Right lobe of liver (tissue), 6 donors: ENCODE measurements at places on chromosomes 1 and 21. TPM values are rescaled to one million over a fixed set of nuclear protein-coding genes. Genes with fewer than 3 reads are reported as not detected.

DENND2C gene
- total RNA-seq = 4.8 TPM

DNA sequence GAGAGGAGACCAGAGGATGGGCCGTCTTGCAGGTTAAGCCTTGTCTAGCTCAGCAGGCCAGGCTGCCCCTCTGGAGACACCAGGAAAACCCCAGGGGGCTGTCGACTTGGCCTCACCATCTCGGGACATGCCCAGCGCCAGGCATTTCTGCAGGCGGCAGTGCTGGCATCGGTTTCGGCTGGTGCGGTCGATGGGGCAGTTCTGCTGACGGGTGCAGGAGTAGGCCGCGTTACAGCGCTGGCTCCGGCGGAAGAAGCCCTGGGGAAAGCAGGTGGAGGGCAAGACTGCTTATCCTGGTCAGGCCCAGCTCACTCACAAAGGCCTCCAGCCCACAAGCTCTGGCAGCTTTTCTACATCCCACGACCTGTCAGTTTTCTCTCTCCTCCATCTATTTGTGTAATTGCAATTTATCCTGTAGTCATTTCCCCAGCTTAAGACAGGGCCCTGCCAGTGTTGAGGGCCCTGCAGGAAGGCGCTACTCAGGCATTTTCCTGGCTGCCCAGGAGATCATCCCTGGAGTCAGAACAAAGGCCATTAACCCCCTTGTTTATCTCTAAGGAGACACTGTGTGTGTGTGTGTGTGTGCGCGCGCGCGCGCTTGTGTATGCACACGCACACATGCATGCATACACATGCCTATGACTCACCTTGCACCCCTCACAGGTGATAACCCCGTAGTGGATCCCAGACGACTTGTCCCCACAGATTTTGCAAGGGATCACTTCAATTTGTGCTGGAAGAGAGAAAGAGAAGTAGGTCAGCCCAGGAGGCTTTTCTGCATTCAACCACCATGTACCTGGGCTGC is 11.5 kb upstream of the LINGO4 start:
- DNase-seq = no peak

DNA sequence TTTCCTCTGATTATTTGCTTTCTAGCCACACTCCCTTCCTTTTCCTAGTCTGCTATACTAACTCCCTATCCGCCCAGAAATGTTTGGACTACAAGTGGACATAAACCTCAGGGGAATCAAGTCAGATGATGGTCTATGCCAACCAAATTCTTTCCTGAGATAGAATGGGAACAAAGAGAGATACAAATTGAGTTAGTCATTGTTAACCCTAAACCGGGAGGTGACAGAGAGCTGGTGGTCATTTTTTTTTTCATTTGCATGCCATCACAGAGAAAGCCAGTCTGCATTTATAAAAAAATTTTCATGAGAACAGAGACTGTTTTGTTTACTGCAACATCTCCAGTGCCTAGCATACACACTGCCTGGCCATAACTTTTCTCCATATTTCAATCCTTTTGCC is 35.0 kb downstream of the MYSM1 start:
- DNase-seq = no peak

DNA sequence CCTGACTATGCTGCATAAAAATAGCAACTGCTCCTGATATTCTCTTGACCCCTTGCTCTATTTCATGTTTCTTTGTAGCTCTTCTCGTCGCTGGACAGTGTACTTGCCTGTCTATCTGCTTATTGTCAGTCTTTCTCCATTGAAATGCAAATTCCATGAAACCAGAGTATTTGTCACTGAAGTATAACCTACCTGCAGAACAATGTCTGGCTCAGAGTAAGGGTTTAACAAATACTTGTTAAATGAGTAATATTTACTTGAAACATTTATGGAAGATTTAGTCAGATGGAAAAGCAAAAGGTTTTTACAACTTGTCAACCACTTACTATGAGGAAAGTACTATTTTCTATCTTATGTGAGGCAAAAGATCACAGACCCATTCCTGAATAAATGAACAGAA is 19.9 kb upstream of the ERICH3 start:
- no peak for DNase-seq

- DNase-seq = no peak
These were observed 10.3 kb downstream of the FBXO28 start for GRCh38 chr1:224124220-224124619.

CDCA8 gene
- 2.1 TPM for total RNA-seq

SLC6A17 gene
- not detected for total RNA-seq

- peak; percentile 41 for DNase-seq
These were observed 51.7 kb downstream of the S1PR1 start for GRCh38 chr1:101288491-101288944.

SYT2 gene
- total RNA-seq = not detected

TFF3 gene
- 0.88 TPM for total RNA-seq

OLIG2 gene
- total RNA-seq = not detected

SLC9C2 gene
- total RNA-seq = not detected

DNA sequence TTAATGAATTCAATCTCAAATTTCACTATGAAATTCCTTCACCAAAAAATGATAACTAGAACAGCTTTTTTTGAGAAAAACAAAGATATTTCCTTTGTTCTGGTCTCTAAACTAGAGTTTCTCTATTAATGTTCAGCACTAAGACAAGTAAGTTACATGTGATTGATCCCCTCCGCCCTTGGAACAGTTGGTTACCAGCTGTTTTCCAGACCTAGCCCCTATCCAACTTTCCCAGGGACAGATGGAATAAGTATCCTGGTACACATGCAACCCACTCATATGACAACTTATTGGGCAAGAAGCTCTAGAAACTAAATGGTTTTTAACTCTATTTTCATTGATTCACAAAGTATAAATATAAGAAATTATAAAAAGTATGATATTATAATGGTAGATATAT is 140.4 kb downstream of the COP1 start:
- no peak for DNase-seq

IL20 gene
- not detected for total RNA-seq

DNA sequence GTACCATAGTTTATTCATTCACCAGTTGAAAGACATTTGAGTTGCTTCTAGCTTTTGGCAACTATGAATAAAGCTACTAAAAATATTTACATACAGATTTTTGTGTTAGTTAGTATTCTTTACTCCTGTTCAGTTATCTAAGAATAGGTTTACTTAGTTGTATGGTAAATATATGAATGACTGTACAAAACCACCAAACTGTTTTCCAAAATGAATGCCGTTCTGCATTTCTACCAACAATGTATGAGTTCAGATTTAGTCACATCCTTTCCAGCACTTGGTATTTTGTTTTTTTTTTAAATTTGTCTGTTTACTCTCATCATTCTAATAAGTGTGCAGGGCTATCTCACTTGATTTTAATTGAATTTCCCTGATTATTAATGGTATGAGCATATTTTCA is 3.4 kb upstream of the KIFAP3 start:
- DNase-seq = no peak

TMEM200B gene
- total RNA-seq = 1.8 TPM

IGSF9 gene
- 53.7 TPM for total RNA-seq

GBP5 gene
- total RNA-seq = 5.0 TPM

GRCh38 chr1:199859491-199859933 is 168.0 kb upstream of the NR5A2 start:
- no peak for DNase-seq

RGL1 gene
- 13.1 TPM for total RNA-seq

GRCh38 chr1:45327644-45328515 is 1.2 kb downstream of the HPDL start:
- DNase-seq = no peak

SYPL2 gene
- 9.3 TPM for total RNA-seq

PGLYRP4 gene
- not detected for total RNA-seq

- peak; percentile 47 for DNase-seq
These were observed 9.7 kb upstream of the KRTAP7-1 start for GRCh38 chr21:30839304-30839703.

DNA sequence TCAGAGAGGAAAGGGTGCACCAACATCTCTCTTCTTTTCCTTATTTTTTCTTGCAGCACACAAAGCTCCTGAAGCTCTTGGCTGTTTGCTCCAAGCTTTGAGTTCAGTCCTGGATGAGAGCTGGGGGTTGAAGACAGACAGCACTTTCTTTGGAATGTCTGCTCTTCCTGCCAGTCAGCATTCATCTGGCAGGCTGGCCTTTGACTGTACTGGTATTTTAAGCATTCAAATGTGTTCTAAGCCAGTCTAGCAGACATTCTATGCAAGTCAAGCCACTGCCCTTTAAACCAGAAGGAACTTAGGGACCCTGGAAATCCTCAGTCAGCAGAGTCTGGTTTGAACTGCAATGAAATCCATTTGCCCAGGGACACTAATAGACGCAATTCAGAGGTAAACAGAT is 45.0 kb downstream of the XCL1 start:
- DNase-seq = no peak

ARHGAP30 gene
- 7.4 TPM for total RNA-seq

HLX gene
- 10.8 TPM for total RNA-seq

UHMK1 gene
- 33.6 TPM for total RNA-seq

GRCh38 chr1:7539769-7540175 is 231.3 kb upstream of the VAMP3 start:
- no peak for DNase-seq

HOOK1 gene
- total RNA-seq = 28.7 TPM

GJA8 gene
- not detected for total RNA-seq

FBXO2 gene
- total RNA-seq = 12.5 TPM

GRCh38 chr21:25983745-25984144 is 186.8 kb downstream of the APP start:
- DNase-seq = no peak

- no peak for DNase-seq
These were observed 49.4 kb downstream of the SRRM1 start for GRCh38 chr1:24692351-24692980.

- no peak for DNase-seq
These were observed 2.8 kb downstream of the PEA15 start for GRCh38 chr1:160207771-160208556.

GRCh38 chr1:7422966-7423365 is 348.1 kb upstream of the VAMP3 start:
- DNase-seq = peak; percentile 33

GRCh38 chr1:155934936-155935590 is 850 bp upstream of the KHDC4 start:
- no peak for DNase-seq

CENPF gene
- 1.1 TPM for total RNA-seq

GRCh38 chr21:45294509-45295291 is 7.0 kb upstream of the POFUT2 start:
- DNase-seq = peak; percentile 72

VPS13D gene
- total RNA-seq = 34.1 TPM

NEK2 gene
- not detected for total RNA-seq

DNA sequence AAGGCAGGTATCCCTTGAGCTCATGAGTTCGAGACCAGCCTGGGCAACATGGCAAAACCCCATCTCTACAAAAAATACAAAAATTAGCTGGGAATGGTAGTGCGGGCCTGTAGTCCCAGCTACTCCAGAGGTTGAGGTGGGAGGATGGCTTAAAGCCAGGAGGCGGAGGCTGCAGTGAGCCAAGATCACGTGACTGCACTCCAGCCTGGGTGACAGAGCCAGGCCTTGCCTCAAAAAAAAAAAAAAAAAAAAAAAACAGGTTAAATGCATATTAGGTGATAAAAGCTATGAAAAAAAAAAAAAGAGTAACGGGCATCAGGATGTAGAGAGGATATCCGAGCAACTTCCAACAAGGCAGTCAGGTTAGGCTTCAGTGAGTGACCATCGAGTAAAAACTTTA is 2.8 kb upstream of the SRRM1 start:
- DNase-seq = peak; percentile 65

DNA sequence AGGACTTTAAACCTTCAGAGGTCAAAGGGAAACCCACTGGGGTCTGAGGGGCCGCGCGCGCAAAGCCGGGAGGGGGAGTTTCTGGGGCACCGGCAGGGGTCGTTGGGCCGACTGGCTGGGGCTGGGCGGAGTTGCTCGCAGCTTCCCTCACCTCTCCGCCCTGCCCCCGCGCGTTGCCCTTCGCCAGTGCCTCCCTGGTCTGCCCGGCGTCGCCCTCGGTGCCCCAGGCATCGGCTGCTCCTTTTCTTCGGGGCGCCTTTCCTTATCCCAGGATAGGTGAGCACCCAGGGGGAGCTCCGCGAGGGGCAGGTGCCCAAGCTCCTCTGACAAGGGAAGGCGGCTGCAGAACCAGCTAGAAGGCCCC is 390 bp upstream of the NGF start:
- no peak for DNase-seq

GRCh38 chr1:75712306-75712705 is 12.2 kb upstream of the ACADM start:
- DNase-seq = no peak

NFASC gene
- total RNA-seq = 6.7 TPM

LDLRAD1 gene
- total RNA-seq = not detected

DNA sequence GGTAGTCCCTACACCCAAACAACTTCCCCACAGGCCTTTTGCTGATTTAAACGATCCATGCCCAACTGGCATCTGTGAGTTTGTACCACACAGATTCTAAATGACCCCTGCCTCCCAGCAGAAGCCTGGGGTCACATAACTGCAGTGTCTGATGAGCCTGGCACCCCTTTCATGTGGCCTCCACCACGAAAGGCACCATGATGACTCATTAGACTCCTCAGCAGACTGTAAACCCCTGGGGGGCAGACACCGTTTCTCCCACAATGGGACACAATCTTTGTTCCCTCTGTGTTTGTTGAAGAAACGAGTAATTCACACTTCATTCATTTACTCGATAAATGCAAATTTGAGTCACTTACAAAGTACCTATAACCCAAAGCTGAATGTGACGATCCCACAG is 81.6 kb downstream of the CCDC185 start:
- no peak for DNase-seq

CACHD1 gene
- total RNA-seq = 0.59 TPM

DNA sequence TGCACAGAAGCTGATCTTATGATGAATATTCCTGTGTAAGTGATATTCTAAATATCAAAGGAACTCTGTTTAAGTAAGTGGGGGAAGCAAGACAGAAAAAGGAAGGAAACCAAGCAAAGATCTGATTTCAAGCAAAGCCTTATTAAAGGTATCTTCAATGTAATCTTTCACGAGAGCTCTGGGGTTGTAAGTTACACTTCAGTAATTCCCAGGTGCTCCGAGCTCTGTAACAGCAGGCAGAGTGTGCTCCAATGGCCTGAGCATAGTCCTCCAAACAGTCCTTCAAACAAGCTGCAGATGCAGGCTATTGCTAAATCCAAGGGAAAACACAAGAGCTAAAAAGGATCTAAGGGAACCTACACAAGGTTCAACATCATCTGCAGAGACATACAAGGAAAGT is 949.7 kb upstream of the TMPRSS15 start:
- no peak for DNase-seq

TNN gene
- 0.59 TPM for total RNA-seq

DNA sequence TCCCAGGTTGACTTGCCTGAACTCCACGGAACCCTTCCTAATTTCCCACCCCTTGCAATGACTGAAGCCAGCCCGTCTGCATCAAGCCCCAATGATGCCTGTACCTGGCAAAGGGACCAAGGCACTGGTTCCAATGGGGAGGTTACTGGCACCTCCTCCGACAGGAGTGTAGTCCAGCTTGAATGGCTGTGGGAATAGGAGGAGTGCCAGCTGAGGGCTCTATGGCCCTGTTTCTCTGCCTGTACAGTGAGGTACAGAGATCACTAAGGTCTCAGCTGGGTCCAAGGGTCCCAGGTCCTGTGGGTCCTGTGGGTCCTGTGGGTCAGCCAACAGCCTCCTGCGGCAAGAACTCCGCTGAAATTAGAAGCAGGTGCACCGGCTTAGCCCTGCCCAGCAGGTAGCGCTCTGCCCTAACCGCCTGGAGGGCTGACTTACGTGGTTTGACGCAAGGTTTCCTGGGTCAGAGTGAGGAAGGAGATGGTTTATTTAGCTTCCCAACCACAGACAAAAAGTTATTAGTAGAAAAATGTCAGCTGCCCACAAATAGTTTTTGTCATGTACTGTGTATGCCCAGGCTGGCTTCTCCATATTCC is 9.9 kb upstream of the SPRR4 start:
- DNase-seq = peak; percentile 82

GRCh38 chr21:41940431-41940830 is 13.4 kb downstream of the C2CD2 start:
- no peak for DNase-seq

PDZK1 gene
- 83.7 TPM for total RNA-seq
